ENCODE measurements at places on chromosomes 12 and 14.
A peak's percentile ranks its signal among the peaks of the same experiment; 100 is the strongest.

DNA sequence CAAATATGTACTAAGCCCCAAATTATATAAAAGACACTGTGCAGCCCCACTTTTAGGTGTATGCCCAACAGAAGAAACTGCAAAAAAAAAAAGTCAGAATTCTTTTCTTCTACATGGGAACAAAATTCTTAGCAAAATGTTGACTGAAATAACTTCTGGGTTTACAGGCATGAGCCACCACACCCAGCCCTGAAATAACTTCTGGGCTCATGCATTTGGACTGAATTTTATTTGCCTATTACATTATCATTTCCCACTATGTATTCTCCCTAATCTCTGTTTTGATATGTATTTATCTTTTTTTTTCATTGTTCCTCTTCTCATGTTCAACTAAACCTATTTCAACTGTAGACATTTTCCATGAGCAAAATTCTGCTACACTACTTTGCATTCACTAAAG lies 169.2 kb downstream of the GRIN2B start:
- DNase-seq = no peak

GRCh38 chr12:98503592-98504367 lies 11.6 kb upstream of the TMPO start:
- peak; percentile 84 for DNase-seq

DNA sequence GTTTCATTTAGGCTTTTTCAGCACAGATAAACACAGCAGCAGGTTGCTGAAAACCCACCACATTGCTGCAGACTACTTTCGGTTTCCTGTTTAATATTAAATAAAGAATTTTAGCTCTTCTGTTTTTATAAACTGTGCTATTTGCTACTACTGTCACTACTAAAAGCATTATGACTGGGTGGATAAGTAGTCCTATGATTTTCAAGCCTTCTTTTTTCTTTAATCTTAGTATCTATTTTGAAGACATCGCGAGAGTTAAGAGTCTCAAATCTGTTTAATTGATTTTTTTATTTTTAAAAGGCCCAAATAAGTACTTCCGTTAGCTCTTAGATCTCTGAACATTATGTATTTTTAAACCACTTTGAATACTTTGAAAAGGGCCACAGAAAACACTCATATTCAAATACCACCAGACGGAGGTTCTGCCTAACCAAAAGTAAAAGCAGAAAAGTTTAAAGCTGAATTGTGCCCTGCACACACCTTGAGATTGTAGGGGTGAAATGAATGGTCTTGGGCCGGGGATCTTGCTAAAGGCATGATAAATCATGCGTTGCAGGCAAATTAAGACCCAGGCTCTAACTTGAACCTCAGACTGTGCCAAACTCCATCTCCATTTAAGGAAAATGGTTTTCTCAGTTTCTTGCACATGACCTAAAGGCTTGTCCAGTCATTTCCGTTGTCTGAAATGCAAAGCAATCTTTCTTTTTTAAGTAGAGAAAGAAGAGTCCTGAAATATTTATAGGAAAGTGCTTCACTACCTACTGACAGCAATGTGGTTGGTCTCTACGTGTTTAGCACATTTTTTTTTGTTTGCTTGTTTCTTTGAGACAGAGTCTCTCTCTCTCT lies 13.6 kb upstream of the FOXN3 start:
- no peak for DNase-seq

GRCh38 chr14:81990312-81990761 lies 456.7 kb upstream of the SEL1L start:
- DNase-seq = peak; percentile 1

GRCh38 chr12:67046062-67046461 lies 223.1 kb upstream of the CAND1 start:
- DNase-seq = no peak

DNA sequence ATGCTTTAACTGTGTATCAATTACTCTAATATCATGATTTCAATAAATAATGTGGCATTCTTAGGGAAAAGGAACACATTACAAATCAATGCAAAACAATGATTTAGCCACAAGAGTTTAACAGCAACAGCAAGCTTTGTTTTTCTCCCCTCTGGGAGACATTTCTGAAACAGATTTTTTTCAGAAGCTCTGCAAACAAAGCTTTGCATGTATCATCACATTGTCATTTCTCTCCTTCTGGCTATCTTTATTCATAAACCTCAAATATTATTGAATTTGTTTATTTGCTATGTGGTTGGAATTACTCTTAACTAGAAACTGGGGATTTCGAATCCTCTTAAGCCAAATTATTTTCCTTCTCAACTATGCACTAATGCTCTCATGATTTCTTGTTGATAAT lies 278.4 kb upstream of the ATXN7L3B start:
- DNase-seq = no peak

Measured in fibroblast of skin of left biceps (primary cell).